ENCODE measurements at places on chromosomes 16 and 17. TPM values are rescaled to one million over a fixed set of nuclear protein-coding genes. Genes with fewer than 3 reads are reported as not detected.

The TLCD1 gene
- polyA plus RNA-seq = 0.75 TPM

DNA sequence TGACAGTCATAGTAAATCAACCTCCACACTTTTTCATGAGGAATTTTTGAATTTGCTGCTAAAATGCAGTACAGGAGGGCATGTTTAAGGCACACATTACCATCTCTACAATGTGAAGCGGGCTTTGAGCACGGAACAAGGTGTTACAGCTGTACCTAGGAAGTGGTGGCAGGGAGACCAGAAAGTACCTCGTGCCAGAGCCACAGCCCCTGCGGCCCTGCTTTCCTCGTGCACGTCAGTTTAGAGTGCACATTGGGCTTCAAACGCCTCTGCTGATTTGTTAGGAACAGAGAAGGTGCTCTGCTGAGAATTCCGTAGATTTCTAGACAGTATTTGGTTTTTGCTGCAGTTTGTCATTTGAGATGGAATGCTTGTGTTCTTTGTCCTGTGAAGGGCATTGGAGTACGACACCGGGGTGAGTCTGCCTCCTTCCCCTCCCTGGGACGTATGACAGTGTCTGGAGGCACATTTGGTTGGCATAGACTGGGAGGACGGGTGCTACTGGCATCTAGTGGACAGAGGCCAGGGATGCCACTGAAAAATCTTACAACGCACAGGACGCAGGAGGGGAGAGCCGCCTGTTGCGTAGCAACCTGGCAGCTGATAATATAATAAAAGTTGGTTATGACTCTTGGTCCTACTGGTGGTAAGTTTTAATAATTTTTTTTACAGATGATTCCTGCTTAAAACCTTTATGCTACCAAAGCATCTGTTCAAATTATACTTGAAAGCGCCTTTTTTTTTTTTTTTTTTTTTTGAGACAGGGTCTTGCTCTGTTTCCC, 9.1 kb downstream of the FOXK2 start:
- peak; percentile 44 for DNase-seq

The CD300H gene
- polyA plus RNA-seq = not detected

GRCh38 chr17:19766421-19767270, 18.5 kb upstream of the ALDH3A1 start:
- peak; percentile 88 for DNase-seq

The STAT5A gene
- 22.2 TPM for polyA plus RNA-seq

The CLEC3A gene
- polyA plus RNA-seq = not detected

The SNX20 gene
- polyA plus RNA-seq = 0.38 TPM

DNA sequence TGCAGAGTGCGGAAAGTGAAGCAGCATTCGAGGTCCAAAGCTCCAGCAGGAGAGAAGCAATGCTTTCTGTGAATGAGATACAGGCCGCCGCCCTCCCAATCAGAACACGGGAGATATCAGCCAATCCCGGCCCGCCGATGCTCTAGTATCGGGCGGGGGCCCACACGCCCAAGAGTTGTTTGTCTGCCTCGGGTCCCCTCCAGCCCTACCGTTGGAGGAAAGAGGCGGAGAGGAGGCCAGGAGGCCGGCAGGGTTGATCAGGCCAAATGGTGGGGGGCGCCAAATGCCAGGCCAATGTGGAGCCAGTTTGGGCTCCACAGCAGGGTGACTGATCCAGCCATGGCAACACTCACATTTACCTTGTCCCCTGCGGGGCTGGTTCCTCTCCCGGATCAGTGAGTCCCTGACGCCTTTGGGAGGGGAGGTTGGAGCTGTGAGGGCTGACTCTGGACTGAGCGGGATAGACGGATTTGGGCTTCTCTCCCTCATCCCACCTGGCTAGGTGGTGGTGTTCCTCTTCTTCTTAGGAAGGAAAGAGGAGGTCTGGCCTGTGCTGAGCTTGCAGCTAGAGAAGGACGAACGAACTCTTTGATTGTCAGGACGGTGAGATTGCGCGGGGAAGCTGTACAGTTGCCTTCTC, 10.4 kb upstream of the CUEDC1 start:
- no peak for DNase-seq

GRCh38 chr16:84838383-84838948, 18.7 kb downstream of the CRISPLD2 start:
- no peak for DNase-seq

DNA sequence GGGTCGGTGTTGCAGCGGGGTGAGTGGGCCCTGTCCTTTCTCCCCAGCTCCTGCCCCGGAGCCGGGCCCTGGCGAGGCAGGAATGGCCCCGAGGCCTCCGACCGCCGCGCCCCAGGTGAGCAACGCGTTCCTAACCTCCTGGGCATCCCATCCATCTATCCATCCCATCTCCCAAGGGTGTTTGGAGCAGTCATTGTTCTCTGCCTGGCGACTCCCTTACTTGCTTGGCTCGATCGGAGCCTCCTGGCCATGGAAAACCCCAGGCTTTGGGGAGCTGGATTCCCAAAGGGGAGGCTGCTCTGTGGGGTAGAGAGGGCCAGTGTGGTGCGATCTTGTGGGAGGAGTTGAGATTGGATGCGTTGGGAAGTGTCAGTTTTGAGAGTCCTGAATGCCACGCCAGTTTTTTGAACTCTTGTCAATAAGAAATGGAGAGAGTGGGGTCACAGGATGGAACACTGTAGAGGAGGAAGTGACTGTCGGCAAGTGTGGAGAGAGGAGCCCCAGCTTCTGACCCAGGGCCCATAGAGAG, 684 bp downstream of the ZFP90 start:
- no peak for DNase-seq

The GPR179 gene
- polyA plus RNA-seq = 0.08 TPM

The MT1E gene
- 93.4 TPM for polyA plus RNA-seq

GRCh38 chr16:20441191-20441590, 10.1 kb upstream of the ACSM2A start:
- no peak for DNase-seq

- no peak for DNase-seq
Observed at GRCh38 chr16:16073891-16074881, 124.8 kb downstream of the ABCC1 start.

The CEMP1 gene
- polyA plus RNA-seq = not detected

- DNase-seq = no peak
Observed at GRCh38 chr16:87424266-87424665, 32.1 kb downstream of the MAP1LC3B start.

The HYDIN gene
- polyA plus RNA-seq = 0.95 TPM

GRCh38 chr16:23941025-23941424, 105.2 kb downstream of the PRKCB start:
- no peak for DNase-seq

DNA sequence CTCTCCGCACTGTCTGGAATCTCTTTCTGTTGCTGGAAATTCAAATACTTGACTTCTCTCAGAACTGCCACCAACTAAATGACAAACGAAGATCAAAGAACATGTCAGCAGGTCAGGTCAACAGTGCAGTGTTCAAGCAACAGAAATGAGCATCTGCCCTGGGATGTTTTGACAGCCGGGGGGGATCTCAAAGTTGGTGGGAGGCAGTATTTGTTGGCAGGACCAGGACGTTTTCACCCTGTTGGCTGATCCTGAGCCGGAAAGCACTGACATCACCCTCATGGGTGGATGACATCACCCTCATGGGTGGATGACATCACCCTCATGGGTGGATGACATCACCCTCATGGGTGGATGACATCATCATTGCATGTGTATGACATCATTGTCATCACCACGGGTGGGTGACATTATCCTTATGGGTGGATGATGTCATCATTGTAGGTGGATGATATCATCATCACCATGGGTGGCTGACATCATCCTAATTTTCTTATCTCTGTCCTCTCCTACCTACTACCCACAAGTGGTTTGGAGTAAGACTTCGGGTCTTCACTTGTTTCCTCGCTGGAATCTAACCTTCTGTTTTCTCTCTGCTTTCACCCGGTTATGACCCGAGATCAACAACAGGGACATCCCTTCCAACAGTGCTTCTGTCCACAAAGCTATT, 18.9 kb downstream of the DNAH17 start:
- no peak for DNase-seq

The NEUROD2 gene
- not detected for polyA plus RNA-seq

- DNase-seq = no peak
Observed at GRCh38 chr17:33046361-33047255, 55.0 kb downstream of the SPACA3 start.

The SMPD3 gene
- 0.40 TPM for polyA plus RNA-seq

GRCh38 chr16:51449441-51449840, 298.4 kb upstream of the SALL1 start:
- no peak for DNase-seq

The KRT12 gene
- not detected for polyA plus RNA-seq

The AANAT gene
- not detected for polyA plus RNA-seq

GRCh38 chr16:84110527-84110926, 6.2 kb downstream of the MBTPS1 start:
- DNase-seq = no peak

DNA sequence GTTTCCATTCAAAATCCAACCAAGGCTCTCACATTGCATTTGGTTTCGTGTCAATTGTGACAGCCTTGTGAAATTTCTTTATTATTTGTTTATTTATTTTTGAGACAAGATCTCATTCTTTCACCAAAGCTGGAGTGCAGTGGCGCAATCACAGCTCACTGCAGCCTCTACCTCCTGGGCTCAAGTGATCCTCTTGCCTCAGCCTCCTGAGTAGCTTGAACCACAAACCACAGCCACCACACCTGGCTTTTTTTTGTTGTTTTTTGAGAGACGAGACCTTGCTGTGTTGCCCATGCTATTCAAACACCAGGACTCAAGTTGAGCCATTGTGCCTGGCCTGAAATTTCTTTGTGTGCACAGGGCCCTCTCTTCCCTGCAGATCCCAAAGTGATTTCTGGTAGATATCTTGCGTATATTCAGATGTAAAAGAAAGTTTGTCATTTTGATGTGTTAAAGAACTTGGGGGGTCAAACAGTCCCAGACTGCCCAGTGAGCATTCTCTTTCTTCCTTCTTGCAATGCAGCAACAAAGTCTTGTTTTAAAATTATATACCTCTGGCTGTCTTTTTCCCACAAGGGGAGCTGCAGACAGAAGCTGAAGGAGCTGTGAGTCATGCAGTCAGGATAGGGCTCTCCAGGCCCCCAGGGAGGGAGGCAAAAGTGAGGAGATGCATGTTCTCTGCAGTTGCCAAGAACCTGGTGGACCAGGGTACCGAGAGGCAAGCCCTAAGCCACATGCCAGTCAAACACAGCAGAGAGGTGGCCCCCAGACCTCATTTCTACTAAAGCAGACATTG, 15.5 kb upstream of the USP22 start:
- no peak for DNase-seq

The FBXW10 gene
- 0.04 TPM for polyA plus RNA-seq

GRCh38 chr16:12679660-12680272, 123.9 kb downstream of the CPPED1 start:
- DNase-seq = no peak

DNA sequence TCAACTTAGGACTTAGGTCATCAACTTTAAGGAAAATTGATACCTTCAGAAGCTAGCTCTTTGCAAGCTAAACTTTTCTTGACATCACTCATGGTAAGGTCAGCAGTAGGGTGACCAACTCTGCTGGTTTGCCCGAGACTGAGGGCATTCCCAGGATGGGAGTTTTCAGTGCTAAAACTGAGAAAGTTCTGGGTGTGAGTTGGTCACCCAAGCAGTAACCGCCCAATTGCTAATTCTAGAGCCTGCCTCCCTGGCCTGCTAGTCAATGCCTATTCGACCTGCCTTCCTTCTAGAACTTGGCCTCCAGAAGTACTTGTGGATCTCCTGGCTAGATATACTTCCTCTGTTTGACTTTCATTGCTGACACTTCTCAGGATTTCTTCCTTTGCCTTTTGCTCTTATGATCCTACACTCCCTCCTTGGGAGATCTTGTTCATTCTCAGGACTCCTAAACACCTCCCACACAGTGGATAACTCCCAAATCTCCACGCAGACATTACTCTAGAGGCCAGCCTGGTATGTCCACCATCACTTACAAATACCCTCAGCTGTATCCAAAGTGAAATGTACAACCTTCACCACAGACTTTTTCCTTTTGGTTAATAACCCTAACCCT, 10.5 kb upstream of the MYO18A start:
- DNase-seq = no peak

Data from ovary (tissue), 10 donors.